CD4-positive, alpha-beta T cell treated with Interleukin-21 for 1 hour (primary cell): ENCODE measurements at places on chromosomes 1 and 21.

- DNase-seq = no peak
These were observed 10.3 kb downstream of the CLIC6 start for GRCh38 chr21:34679051-34679450.

GRCh38 chr1:161772397-161772796 is 6.3 kb downstream of the ATF6 start:
- DNase-seq = no peak

DNA sequence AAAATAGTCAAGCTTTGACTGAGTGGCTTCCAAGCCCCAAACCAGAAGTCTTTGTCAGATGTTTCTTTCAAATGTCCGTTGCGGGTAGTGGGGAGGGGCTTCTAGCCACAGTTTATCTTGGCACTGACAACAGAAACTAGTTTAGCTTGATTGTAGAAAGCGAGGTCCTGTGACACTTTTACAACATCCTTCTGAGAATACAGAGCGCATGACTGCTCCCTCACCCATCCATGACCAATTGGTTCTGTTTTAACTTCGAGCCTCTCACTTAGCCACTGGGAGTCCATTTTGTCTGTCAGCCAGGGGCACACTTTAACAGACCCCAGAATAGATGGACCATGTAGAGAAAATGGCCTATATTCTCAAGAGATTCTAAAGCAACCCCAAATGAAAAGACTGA is 199.2 kb upstream of the ST6GALNAC5 start:
- no peak for DNase-seq

GRCh38 chr21:45858180-45858579 is 123.4 kb upstream of the COL6A1 start:
- no peak for DNase-seq

DNA sequence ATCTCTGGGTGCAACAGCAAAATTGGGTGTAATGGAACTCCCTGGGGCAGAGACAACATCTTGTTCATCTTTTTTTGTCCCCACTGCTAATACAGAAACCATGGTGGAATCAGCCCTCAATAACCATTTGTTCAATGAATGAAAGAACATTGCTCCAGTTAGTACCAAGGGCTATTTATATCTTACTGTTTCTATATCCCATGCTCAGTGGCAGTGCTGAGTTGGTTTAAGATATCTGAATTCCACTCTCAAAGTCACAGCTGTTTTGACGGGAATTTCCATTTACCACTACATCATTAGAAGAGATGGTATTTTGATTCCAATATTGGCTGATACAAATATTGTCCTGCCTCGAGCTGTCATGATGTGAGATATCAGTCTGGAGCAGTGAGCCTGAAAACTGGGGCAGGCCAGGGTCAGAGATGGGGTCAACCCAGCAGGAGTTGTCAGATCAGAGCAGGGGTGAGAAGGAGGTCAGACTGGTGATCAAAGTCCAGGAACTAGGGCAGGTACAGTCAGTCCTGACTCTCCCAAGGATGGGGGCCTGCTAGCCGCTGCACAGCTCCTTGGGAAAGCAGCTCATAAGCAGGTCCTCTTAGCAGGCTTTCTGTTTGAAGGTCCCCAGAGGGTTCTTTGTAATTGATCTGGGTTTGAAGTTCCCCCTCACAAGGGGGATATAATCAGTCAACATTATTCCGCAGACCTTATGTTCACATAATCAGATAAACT is 5.8 kb upstream of the PHC2 start:
- no peak for DNase-seq

DNA sequence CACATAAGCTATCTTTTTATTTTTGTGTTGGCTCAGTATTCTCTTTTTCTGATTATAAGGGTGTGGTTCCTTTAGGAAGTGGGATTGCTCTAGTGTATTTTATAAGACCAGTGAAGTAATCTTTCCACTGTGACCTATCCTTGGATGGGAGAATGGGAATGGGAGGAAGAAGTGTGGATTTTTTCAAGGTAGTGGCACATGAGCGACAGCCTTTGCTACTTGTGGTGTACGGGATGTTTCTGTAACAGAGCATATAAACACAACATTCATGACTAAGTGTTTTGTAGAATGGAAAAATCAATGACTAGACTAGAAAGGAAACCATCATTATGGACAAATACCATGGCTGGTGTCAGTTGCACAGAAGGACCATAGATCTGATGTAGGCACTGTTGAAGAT is 209.6 kb downstream of the GIPC2 start:
- no peak for DNase-seq

DNA sequence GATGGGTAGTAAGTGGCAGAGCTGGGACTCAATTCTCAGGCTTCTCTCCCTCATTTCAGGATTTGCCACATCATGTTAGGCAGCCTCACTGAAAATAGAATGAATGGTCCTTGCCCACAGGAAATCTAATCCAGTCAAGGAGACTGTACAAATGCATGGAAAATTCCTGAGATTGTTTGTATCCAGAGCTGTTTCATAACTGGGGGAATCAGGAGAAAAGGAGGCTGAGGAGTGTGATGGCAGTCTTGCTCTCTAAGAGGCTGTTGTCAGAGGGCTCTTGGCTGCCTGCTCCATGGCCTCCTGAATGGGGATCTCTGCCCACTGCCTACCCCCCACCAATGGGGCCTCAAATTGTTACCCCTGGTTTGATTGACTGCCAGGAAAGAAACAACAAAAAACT is 141.9 kb upstream of the TNR start:
- no peak for DNase-seq

DNA sequence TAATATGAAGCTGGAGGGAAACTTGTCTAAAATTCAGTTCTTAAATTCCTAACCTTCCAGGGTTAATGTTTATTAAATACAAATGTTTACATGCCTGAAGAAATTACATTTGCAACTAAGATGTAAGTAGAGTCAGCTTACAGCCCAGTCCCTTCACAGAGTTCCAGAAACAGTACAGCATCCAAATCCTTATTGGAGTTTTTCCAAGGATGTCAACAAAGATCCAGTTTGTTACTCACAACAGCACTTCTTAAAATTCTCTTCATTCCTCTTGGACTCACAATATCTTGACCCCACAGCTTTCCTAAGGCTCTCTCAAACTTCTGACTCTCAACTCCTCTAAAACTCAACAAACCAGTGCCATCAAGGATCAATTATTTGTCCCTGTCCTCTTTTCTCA is 50.1 kb upstream of the RWDD3 start:
- DNase-seq = no peak

- peak; percentile 27 for DNase-seq
These were observed 162.8 kb downstream of the NTPCR start for GRCh38 chr1:233113009-233113879.

DNA sequence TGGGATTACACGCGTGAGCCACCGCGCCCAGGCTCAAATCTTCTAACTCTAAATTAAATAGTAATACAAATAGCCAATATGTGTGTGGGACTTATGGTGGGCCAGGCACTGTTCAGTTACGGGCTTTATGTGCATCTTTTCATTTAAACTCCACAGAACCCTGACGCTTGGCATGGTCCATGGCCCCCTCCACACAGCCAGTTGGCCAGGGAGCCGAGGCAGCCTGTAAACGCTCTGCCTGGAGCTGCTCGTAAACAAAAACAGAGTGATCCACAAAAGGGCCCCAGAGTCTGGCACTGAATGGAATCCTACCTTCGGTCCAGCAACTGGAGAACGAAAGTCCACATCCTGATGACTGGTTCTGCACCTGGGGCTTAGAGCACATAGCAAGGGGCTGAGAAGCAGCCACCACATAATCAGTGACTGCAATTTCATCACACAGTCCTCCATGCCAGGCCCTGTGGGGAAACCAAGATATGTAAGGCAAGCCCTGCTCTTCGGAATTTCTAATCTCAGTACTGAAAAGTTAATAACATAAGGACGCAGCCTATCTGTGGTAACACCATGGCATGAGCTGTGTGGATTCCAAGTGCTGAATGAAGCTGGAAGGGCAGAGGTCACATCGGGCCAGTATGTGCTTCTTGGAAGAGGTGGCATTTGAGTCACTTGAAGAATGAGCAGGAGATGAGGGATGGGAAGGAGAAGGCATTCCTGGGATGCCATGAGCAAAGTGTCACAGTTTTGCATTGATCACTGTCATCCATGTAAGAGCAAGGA is 13.5 kb upstream of the ADAMTSL4 start:
- DNase-seq = no peak

DNA sequence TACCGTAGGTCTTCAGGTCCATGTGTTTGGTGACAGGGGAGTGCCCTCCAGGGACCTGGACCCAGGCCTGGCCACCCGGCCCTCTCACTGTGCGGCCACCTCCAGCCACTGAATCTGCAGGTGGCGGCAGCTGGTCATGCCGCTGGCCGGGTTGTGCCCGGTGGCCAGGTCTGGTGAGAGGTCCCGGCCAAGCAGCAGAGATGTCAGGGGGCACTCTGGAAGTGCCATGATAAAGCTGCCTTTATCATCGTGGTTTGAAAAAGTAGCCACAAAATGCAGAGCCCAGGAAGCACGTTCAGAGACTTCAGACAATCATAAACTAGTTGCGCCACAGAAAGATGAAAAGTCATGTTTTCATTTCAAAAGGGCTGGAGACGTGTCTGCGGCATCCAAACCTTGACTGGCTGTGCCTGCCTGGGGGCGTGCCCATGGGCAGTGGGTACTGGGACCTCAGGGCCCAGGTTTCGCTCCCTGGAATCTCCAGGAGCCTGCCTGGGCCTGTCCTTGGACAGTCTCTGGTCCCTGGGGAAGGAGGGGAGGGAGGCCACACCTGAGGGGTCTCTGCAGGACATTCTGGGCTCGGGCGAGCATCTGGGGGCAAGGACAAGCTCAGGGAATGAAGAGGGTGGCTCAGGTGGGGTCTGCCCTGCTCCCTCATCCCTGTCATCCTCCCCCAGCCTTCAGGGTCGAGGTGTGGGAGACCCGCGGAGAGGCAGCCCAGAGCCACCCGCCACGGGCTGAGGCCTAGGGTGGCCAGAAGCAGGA is 44.9 kb downstream of the COL18A1 start:
- DNase-seq = no peak

DNA sequence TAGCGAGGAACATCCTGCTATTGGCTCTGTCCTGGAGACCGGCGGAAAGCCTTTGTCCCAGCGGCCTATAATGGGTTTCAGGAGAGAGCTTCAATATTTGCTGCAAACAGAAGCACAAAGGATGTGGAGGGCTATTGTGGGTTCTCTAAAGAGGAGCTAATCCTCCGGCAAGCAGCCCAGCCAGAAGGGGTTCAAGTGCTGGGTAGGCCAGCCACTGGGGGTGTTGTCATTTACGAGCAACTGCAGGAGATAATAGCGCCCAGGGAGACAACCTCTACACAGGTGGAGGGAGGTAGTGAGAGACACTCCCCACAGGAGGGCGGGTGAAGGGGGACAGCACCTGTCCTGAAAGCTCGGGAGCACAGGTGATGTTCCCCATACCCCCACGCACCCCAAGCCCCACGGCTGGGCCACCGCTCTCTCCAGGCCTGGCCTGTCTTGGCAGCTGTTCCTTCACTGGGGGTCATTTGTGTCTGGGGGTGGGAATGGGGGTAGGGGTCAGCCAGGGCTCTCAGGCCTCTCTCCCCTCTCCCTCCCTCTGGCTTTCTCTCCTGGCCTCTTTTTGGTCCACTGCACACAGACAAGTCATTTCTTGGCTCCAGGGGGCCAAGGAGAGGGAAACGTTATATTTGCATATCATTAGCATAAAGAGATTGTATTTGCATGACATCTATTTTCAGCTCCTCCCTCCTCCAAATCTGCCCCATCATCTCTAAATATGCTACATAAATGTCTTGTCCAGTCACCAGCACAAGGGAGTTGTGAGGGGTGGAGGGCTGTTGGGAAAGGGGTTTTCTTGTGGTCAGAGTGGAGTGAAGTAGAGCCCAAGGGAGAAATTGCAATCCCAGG is 22.0 kb upstream of the SLC26A9 start:
- no peak for DNase-seq

GRCh38 chr1:209291715-209292114 is 291.8 kb upstream of the CAMK1G start:
- DNase-seq = no peak

DNA sequence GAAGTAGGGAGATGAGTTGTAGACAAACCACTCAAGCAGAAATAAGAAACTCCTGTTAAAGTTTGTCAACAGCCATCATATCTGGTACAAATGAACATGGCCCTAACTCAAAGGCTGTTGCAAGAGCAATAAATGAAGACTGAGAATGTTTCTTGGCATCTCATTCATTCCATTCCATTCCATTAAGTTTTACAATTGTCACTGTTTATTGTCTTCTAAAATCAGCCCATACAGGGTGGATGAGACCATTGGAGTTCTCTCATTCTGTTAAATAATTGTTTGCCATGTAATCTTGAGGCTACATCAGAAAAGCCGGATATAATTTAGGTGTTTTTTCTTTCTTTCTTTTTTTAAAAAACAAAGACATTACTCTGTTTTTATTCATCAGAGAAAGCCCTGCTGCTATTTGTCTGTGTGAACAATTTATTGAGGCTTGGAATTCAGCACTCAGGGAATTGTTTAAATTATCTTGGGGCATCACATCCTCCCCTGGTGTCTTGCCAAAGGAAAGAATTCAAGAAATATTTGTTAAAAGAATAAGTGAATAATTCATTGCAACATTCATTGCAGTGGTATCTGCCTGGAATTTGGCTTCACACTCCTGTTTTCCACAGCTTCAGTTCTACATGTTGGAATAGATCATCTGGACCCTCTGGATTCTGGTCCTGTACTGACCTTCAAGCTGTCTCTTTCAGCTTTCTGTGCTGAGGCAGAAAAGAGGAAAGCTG is 604.5 kb downstream of the PLPP3 start:
- DNase-seq = no peak

DNA sequence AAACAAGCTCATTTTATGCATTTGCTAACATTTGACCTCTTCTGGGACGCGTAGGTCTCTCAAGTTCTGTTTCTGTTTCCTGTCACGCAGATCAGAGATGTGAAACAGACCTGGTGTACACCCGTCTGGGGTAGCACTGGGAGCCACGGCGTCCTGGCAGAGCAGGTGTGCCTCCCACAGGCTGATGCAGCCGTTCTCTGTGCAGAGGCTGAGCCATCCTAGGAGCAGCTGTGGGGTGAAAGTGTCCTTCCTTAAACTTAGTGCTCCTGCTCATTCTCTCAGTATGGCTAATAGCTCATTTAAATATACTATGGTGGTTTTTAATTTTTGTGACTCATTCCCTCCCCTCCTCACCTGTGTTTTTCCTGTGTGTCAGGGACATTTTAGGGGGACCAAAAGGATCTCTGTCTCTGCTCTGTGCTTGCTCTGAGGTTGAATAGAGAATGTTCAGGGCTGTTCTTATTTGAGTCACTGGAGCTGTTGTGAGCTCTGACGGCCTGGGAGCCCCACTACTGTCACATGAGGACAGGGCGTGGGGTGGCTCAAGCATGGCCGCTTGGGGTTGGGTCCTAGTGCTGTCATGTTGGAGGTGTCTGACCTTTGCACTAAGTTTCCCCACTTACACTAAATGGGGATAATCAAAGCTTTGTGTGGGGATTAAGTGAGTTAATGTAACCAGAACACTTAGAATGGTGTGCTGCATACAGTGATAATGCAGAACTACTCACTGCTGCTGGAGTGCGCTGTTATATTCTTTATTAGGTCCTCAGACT is 43.0 kb downstream of the GALNT2 start:
- DNase-seq = peak; percentile 28

DNA sequence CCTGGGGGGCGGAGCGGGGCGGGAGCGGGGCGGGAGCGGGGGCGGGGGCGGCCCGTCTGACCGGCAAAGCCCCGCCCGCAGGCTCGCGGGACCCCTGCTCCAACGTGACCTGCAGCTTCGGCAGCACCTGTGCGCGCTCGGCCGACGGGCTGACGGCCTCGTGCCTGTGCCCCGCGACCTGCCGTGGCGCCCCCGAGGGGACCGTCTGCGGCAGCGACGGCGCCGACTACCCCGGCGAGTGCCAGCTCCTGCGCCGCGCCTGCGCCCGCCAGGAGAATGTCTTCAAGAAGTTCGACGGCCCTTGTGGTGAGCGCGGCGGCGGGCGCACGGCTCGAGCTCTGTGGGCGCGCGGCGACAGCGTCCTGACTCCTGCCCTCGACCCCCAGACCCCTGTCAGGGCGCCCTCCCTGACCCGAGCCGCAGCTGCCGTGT is 21.2 kb downstream of the AGRN start:
- DNase-seq = no peak
